GM04503 (cell line): ENCODE measurements at places on chromosomes 6 and 20.

GRCh38 chr6:71072508-71072907 is 115.6 kb upstream of the B3GAT2 start:
- no peak for DNase-seq

DNA sequence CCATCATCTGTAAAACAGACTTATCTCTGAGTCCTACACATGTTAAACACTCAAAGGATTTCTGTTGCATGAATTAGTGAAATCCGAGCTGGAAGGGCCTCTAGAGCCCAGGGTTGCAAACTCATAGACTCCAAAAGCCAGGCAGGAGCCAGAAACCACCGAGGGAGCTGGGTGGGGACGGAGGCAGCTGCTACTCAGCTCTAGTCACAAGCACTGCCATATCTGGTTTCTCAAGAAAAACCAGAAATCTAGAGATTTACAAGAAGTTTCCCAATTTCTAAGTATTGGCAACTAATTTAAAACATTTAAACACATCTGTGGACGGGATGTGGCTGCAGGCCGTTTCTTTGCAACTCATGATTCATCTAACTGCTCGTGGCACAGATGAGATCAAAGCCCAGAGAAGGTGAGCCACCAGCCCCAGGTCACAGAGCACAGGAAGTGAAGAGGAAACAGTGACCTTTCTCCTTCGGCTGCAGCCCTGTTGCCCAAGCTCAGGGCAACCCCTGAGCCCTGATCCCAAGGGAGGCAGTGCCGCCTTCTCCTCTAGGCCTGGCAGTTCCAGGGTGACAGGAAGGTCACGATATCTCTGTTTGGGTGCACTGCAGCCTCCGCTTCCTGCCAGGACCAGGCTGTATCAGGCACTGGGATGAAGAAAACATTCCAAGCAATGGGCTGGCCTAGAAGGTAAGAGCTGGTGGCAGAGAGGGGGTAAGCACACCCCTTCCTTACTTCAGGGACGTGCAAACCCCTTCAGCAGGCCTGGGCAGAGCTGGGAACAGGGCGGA is 26.4 kb upstream of the PTGIS start:
- DNase-seq = peak; percentile 73

GRCh38 chr6:130189531-130190397 is 33.0 kb downstream of the SAMD3 start:
- DNase-seq = no peak

DNA sequence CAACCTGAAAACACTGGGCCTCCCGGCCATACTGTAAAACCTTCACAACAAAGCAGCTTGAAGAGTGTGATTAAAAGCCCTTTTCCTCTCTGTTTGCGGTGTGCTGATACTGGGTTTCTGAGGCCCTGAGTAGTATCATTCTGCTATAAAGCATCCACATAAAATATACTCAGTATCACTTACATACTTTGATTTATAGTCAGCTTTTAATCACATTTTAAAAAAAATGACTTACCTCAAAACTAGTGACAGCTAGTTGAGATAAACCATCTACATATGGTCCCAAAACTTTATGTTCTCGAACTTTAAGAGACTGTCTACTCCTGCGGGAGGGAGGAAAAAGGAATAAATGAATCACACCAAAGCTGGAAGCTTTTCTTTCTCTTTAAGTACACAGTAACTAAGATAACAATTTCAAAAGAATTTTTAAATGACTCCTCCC is 135.7 kb downstream of the KIF13A start:
- DNase-seq = no peak

GRCh38 chr20:16491294-16491905 is 81.8 kb downstream of the KIF16B start:
- DNase-seq = no peak

GRCh38 chr6:35081426-35081851 is 59.7 kb downstream of the TCP11 start:
- no peak for DNase-seq

DNA sequence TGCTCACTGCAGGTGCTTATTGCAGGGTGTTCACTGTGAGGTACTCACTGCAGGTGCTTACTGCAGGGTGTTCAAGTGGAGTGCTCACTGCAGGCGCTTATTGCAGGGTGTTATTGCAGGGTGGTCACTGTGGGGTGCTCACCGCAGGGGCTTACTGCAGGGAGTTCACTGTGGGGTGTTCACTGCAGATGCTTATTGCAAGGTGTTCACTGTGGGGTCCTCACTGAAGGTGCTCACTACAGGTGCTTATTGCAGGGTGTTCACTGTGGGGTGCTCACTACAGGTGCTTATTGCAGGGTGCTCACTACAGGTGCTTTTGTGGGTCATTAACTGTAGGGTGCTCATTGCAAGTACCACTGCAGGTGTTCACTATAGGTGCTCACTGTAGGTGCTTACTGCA is 20.2 kb downstream of the APMAP start:
- DNase-seq = no peak

DNA sequence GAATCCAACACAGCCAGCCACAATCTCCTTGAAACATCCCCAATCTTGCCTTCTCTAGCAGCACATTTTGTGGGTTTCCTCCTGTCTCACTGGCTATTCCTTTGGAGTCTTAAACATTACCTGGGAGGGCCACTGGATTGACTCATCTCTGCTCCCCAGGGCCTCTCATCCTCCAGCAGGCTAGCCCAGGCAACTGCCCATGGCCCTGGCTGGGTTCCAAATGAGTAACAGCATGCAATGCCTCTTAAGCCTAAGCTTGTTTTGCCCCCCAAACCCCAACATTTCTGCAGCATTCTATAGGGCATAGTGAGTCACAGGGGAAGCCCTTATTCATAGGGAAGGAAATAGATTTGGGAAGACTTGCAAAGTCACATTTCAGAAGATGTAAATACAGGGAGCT is 204.9 kb downstream of the FOXA2 start:
- DNase-seq = no peak

DNA sequence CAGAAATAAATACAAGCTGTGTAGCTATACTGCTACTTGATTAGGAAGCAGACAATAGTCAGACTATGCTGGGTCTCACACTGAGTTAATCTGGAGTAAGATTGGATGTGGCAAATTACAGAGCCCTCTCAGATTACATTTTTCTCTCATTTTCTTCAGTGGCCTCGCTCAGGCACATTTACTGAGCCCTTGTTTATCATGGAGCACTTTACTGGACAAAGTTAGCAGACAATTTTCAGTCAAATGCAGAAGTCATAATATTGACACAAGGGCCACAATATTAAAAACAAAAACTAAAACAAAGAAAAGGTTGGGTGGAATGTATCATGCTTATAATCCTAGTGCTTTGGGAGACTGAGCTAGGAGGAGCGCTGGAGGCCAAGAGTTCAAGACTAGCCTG is 95.0 kb upstream of the MAP3K7 start:
- DNase-seq = no peak

GRCh38 chr6:33156964-33157363 is 35.3 kb downstream of the COL11A2 start:
- no peak for DNase-seq

DNA sequence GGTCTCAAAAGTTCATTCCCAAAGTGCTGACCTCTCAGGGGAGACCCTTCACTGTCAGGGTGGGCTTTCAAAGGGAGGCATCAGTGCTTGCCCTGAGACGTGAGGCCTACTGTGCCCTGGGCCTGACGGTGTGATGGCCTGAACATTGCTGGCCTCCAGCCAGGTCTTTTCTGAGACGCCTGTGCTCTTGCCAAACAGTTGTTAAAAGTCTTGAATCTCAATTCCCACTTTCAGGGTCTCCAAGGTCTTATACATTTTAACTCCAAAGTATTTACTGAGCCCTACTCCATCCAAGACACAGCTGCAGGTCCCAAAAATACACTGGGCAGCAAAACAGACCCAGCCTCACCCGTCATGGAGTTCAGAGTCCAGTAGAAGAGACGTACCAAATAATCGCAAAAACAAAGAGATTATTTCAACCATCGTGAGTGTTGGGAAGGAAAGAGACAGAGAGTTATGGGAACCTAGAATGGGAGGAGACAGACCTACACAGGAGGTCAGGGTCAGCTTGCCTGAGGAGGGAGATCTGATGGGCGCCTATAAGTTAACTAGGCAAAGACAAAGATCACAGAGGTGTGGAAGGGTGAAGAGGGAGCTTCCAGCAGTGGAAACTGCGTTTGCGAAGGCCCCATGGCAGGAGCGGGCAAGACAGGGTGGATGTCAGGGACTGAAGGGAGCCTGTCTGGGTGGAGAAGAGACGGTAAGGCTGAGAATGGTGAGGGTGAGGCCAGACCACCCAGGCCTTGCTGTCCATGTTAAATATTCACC is 446.3 kb downstream of the PREX1 start:
- DNase-seq = no peak

GRCh38 chr6:123214433-123214832 is 218.4 kb downstream of the CLVS2 start:
- DNase-seq = no peak

DNA sequence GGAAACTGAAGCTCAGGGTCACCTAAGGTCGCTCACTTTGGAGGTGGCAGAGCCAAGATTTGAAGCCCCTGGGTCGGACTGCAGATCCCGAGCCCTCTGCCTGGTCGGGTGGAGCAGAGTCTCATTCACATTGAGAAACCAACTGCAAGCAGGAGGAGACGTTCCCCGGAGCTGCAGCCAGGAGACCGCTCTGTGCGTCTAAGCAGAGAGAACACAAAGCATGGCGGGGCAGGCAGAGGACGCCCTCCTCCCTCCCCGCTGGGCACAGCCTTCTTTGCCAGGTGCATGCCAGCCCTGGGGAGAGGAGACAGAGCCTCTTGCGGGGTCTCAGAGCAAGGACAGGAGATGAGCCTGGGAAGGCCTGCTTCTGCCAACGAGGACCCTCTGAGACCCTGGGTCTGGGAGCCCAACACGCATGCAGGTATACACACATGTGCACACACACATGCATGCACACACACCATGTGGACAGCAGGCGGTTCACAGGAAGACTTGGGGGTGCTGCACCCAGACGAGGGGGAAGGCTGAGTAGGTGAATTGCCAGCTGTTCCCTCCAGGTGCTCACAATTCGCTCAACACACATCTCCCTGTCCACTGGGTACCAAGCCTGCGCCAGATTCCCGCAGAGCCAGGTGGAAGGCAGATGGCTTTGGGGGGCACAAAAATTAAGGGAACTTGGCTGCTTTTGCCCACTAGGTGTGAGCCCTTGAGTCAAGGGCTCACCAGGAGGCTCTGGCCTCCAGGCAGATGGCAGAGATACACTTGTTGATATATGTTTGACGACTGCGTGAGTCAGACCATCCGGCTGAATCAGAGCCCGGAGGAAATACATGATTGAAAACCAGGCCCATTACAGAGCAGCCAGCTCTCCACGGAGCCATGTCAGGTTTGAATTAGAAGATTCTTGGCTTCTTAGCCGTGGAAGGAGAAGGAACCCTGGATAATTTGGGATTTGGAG is 5.5 kb upstream of the NTSR1 start:
- peak; percentile 61 for DNase-seq

DNA sequence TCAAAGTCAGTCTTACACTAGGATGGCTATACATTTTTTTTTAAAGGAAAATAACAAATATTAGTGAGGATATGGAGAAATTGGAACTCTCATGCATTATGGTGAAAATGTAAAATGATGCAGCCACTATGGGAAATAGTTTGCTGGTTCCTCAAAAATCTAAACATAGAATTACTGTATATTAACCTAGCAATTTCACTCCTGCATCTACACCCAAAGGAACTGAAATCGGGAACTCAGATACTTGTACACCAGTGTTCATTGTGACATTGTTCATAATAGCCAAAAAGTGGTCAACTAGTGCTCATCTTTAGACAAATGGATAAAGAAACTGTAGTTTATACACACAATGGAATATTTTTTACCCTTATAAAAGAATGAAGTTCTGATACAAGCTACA is 110.7 kb downstream of the UTRN start:
- DNase-seq = no peak

- DNase-seq = no peak
These were observed 84.3 kb upstream of the SCP2D1 start for GRCh38 chr20:18729231-18729825.

- peak; percentile 10 for DNase-seq
These were observed 68.8 kb downstream of the CDC5L start for GRCh38 chr6:44456070-44456965.

GRCh38 chr6:18101271-18101670 is 21.2 kb downstream of the NHLRC1 start:
- no peak for DNase-seq

- no peak for DNase-seq
These were observed 60.1 kb downstream of the ADTRP start for GRCh38 chr6:11718463-11718862.

- DNase-seq = peak; percentile 73
These were observed 76.4 kb downstream of the EYA2 start for GRCh38 chr20:46970937-46971630.

DNA sequence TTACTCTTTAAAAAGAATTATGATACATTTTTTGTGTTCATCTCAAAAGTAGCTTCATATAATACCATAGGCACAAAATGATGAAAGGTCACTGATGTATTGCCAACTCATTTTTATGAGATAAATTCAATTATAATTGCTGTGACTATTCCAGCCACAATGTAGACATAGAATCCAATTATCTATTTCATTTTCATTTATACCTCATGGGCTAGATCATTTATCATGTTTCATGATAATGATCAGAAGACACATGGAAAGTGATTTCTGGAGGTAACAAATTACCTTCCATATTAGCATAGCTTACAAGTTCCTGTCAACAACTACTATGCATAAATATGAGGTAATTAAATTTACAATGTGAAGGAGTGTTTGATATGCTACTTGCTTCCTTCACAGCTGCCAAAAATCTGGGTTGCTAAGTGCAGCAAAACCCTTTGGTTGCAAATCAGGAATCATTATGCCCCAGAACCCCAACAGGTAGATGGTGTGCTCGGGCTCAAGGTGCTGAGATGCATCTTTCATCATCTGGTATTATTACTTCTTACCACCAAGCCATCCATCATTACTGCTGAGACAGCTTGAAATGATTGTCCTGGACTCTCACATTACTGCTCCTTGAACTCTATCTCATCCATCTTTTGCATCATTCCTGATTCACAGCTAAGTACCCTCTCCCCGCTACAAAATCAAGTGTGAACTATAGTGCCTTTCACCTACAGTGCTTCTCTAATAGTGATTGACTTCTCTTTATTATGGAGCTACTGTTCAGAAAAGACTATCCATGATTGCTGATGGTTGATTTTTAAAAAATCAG is 306.0 kb upstream of the THEMIS start:
- DNase-seq = no peak

- DNase-seq = no peak
These were observed 124.3 kb upstream of the MLIP start for GRCh38 chr6:53986721-53987521.

DNA sequence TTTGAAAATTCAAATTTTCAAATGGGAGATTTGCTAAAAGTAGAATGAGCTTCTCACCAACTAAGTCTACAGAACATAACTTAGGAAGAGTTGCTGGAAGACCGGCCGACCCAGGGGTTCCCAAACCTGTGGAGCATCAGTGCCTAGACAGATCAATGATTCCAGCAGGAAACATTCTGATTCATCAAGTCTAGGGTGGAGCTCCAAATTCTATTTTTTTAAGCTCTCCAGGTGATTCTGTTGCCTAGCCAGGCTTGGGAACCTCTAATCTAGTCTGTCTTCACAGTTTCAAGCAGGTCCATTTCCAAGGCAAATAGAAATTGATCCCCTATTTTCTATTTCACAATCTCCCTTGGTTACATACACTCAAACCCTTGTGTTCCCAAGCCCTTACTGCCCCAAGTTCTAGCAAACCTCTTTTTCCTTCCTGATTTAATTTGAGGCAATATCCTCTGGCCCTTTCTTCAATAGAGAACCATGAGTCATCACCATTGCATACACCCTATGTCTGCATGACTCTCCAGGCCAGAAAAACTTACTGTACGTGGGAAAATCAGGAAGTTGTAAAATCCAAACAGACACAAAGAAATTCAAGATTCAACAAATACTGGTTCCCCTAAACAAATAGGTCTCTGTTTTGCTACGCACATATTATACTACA is 8.9 kb downstream of the ATXN1 start:
- peak; percentile 81 for DNase-seq

GRCh38 chr6:43391440-43392031 is 22.1 kb upstream of the ZNF318 start:
- DNase-seq = no peak
